ENCODE measurements at places on chromosomes 16 and 17.
A peak's percentile ranks its signal among the peaks of the same experiment; 100 is the strongest.

DNA sequence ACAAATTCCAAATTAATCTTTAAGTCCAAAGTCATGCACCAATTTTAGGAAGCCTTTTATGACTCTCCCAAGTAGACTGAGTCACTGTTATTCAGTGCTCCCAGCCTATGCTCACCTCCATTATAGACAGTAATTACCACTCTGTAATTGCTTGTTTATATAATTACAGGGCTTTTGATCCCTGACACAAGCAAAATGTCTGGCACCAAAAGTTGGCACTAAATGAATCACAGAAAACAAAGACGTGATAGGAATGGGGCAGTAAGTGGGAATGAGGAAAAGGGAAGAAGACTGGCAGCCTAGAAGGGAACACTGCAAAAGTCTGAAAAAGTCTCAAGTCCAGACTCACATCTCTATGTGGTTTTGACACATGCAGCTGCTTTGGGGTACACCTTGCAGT, 94.1 kb downstream of the SLC39A11 start:
- no peak for DNase-seq

DNA sequence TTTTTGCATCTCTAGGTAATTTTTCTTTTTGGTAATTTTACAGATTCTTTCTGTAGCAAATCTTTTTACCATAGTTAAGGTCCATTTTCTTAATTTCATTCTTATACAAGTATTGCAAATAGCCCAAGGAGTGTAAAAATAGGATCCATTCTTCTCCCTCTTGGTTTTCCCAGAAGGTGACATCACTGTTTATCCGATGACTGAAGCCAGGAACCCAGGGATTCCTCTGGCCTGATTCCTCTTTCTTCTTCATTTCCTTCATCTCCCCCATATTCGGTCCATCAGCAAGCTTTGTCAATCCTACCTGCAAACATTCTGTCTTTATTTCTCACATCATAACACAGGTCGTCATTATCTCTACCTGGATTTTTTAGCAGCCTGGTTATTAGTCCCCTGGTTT, 5.3 kb downstream of the RBBP6 start:
- DNase-seq = no peak

DNA sequence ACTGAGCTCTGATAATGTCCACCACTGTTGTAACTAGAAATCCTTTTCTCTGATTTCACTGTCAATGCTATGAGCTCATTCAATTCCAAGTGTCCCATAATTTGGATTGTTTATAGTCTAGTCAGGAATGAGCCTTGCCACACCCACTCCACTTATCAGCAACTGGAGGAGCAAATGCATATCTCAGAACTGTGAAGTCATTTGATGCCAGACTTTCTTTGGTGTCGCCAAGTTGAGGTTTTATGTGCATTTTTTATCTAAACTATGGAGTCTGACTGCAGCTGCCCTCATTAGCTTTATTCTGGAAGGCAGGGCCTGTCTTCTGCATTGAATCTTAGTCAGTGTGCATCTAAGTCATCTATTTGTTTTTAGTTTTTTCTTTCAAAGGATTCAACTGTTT, 361.3 kb downstream of the PMP22 start:
- DNase-seq = no peak

DNA sequence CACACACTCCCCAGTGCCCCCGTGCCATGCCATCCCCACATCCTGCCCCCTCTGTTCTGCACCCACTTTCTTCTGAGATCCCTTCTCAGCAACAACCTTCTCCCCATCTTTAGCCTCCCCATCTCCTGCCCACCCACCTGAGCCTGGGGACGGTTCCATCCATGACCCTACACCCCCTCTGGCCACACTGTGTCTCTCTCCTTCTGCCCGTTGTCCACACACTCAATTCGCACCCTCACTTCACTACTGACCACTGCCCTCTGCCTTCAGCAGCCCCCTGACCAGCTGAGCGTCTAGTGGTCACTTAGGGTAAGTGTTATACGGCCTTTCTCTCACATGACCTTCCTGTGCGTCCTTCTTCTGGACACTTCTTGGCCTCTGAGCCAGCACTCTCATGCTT, 6.1 kb downstream of the ARHGAP27 start:
- no peak for DNase-seq

DNA sequence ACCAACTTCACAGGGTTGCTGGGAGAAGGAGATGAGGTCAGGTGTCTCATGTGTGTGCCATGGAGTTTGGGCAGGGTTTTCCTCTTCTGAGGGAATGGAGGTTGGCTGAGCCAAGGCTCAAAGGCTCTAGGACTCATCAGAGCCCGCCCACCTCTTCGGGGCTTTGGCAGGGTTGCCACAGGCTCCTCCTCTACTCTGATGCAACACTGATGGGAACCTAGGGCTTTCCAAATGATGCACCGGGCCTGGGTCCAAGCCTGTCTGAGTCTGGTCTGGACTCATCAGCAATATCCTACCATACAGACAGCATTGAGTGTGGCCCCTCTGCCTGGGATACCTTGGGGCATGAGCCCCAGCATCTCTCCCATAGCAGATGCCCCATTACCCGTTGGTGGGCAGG, 59.5 kb upstream of the LHX1 start:
- DNase-seq = no peak

- DNase-seq = no peak
These were observed at the start of gene IRX5 for GRCh38 chr16:54930005-54930868. Gene IRX5 (plus strand): TSS chr16:54930865. CDS start chr16:54931199, 334 bp downstream.

DNA sequence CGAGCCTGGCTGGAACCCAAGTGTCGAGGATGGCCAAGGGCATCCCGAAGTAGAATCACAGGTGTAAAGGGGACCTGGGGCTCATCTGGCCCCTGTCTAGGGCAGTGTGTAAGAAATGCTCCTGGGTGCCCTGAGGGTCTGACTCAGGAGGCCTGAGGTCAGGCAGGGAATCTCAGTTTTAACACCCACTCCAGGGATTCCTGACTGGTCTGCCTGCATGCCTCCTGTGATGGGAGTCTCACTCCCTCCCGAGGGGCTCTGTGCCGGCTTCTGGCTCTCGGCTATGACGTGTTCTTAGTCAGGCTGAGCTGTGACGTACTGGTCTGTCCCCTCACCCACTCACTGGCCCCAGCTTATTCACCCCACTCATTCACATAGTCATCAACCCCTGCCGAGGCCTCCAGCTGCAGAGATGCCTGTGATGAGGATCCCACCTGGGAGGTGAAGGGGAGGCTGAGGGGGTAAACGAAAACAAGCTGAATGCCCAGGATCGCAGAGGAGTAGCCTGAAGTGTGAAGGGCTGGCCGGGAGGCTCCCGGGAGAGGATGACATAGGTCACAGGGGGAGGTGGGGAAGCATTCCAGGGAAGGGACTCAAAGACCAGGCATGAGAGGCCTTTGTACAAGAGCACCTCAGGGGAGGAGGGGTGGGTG, 23.8 kb downstream of the FAM83G start:
- no peak for DNase-seq

- DNase-seq = peak; percentile 72
These were observed 43.2 kb downstream of the C16orf82 start for GRCh38 chr16:27109666-27110523.

DNA sequence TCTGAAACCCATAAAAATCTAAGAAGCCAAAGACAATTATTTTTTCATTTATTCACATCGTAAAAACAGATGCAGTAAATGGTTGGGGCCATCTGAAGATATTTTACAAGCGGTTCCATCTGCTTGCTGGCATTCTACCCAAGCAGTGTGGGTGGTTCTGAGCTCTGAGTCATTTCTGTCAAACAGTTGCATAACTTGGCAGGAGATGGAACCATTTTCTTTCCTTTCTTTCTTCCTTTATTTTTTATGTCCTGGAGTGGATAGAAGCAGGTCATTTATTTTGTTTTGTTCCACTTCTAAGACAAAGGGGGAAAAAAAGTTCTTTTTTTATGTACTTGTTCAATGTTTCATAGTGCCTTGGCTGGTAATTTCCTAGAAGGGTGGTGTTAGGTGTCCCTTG, 1151.9 kb upstream of the GOT2 start:
- peak; percentile 25 for DNase-seq

DNA sequence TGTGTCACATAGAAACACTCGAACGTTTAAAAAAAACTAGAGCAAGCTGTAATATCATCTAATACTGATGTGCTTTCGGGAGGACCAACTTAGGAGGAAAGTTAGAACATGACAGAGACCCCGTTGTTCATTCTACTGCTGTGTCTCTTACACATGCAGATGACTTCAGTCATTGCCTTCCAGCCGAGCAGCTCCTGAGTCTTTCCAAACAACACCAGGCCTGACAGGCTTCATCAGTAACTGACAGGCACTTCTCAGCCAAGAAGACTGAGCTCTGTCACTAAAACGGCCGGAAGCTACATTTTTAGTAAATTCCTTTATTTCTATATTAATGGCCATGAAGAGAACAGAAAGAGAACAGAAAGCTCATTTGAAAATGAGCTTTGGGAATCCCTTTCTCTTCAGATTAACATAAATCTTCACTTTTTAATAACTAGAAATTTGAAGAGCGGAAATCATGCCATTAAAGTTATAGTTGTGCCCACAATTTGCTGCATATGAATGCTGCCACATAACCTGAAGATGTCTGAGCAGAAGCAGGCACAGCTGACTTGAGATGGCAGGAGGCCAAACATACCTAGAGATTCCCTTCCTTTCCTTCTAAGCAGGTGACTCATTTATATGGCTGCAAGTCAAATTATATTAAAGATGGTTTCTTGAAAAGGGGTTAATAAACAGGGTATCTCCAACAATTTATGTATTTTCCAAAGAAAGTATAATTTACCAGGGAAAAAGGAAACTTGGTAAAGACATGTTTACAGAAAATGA, 148.9 kb downstream of the ITFG1 start:
- DNase-seq = no peak
